ENCODE measurements at places on chromosomes 3 and 15. TPM values are rescaled to one million over a fixed set of nuclear protein-coding genes. Genes with fewer than 3 reads are reported as not detected.

GRCh38 chr3:152355744-152356665 is 87.3 kb downstream of the MBNL1 start:
- peaks cover 34% of the 10 kb centered on the region for H3K36me3 ChIP-seq
- no peaks in the 10 kb centered on the region for H3K27me3 ChIP-seq
- DNase-seq = no peak
- H3K4me3 ChIP-seq = no peak overlapping the region
- H3K27ac ChIP-seq = no peak overlapping the region

The LRRC31 gene
- not detected for total RNA-seq

The ACSBG1 gene
- total RNA-seq = not detected

The HGD gene
- total RNA-seq = 0.19 TPM

GRCh38 chr15:29596266-29596665 is 226.0 kb downstream of the TJP1 start:
- DNase-seq = no peak
- no peaks in the 10 kb centered on the region for H3K4me1 ChIP-seq
- H3K36me3 ChIP-seq = no peaks in the 10 kb centered on the region
- H3K27ac ChIP-seq = no peak overlapping the region

DNA sequence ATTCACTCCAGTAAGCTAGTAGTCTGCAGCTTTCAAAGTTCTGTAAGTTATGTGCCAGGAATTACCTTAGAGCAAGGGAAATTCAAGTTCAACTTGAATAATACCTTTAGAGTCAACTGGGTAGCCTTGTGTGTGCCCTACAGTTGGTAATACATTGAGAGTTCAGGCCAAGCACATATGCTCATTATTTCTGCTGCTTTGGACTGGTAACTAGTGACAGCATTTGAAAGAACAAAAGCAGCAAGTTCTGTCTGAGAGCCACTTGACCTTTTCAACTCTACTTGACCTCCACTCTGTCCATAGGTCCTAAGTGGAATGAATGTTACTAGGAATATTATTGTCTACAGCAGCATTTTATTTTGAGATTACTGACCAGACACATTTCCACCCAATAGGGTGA is 723.5 kb downstream of the NLGN1 start:
- no peaks in the 10 kb centered on the region for H3K4me1 ChIP-seq
- no peaks in the 10 kb centered on the region for H3K36me3 ChIP-seq
- no peak for DNase-seq
- no peak overlapping the region for H3K4me3 ChIP-seq
- no peaks in the 10 kb centered on the region for H3K27me3 ChIP-seq

The PARP3 gene
- 17.5 TPM for total RNA-seq

All from activated CD4-positive, alpha-beta T cell treated with anti-CD3 and anti-CD28 coated beads, Interleukin-2, amount 10 ng/mL, durations not matched to agents 24 days and 14 days (primary cell).